Progenitor cell of endocrine pancreas (in vitro differentiated cells): ENCODE measurements at places on chromosomes 13 and 19. TPM values are rescaled to one million over a fixed set of nuclear protein-coding genes. Genes with fewer than 3 reads are reported as not detected.

GRCh38 chr13:100933841-100934240 lies 259.2 kb upstream of the TMTC4 start:
- no peak for DNase-seq

The RYR1 gene
- total RNA-seq: 0.65 and 1.4 TPM in 2 replicates

GRCh38 chr19:15177269-15178116 lies 23.3 kb downstream of the NOTCH3 start:
- DNase-seq: peak; percentile 86

The ZNF93 gene
- total RNA-seq: 36.5 and 40.7 TPM in 2 replicates

- no peak for DNase-seq
These were observed 5.1 kb downstream of the IQCN start for GRCh38 chr19:18269070-18269723.

The LHB gene
- total RNA-seq: not detected in 2 replicates

DNA sequence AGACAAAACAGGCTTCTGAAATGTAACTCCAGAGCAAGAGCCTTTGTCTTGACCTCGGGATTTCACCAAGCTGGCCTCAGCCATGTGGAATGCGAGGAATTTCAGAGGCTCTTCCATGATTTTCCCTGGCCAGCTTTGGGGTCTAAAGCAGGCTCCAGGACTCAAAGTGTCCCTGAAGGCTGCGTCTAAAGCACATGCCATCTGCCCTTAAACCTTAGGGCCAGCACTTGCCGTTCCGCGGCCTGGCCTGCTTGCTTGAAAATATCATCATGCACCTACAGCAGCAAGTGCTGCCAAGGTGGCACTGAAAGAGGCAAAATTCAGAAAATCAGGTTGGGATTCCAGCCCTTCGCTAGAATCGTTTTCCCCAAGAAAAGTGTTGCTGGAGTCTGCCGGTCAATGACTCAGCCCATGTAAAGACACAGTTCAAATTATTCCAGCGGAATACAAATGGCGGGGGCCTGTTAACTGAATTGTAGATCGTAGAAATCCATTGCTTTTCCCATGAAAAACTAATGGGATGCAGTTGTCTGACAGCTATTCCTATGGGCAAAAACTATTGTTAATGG lies 105.7 kb upstream of the RAP2A start:
- no peak for DNase-seq

GRCh38 chr19:51754109-51754508 lies 2.4 kb upstream of the FPR1 start:
- DNase-seq: no peak

The LAIR1 gene
- total RNA-seq: not detected in 2 replicates

The ACP5 gene
- 1.6 and 2.7 TPM in 2 replicates for total RNA-seq

The A1BG gene
- total RNA-seq: 3.9 and 4.6 TPM in 2 replicates
